ENCODE measurements at places on chromosomes 7 and 10.

- no peak for DNase-seq
These were observed 75.3 kb downstream of the EPC1 start for GRCh38 chr10:32271617-32272016.

DNA sequence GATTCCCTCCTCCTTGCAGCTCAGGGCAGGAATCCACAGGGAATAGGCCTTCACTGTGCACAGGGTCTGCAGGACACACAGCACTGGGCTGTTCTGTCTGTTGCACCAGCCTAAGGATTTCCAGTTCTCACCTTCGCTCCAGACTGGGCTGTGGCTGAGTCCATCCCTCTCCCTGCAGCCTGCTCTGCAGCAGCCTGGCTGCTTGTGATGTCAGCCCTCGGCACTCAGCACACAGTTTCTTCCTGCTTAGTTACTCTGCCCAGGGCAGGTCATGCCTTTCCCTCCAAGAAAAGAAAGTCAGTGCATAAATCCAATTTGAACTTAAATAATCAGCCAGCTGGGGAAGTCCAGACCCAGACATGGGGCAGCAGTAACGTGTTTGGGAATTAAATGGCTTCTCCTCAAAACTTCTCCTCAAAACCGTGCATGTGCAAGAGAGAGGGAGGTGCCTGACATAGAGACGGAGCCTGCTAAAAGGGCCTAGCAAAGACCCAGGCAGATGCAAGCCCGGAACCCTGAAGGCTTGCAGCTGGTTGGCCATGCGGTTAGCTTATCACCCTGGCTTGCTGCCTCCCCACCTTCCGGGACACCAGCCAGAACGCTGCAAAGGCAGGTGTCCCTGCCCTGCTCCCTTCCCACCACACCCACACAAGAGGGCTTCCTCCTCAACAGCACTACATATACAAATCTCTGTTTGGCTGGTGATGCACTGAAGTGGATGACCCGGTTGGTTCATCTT lies 10.9 kb upstream of the GDF2 start:
- DNase-seq = peak; percentile 62

- no peak for DNase-seq
These were observed 43.1 kb upstream of the EMX2 start for GRCh38 chr10:117499248-117500105.

DNA sequence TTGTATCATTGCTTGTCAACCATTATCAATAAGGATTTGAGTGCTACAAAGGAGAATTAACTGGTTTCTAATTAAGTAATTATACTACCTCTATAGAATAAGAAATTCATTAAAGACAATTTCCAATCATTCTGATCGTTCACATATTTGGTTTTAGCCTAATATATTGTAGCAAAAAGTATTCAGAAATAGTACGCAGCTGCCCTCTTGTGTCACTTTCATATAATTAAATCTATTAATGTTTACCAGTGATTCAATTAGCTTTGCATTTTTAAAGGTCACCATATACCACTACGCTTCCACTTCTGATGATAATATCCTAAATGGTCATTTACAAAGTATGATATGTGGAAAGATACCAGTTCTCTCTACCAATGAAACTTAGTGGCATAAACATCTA lies 128.3 kb downstream of the NEBL start:
- no peak for DNase-seq

DNA sequence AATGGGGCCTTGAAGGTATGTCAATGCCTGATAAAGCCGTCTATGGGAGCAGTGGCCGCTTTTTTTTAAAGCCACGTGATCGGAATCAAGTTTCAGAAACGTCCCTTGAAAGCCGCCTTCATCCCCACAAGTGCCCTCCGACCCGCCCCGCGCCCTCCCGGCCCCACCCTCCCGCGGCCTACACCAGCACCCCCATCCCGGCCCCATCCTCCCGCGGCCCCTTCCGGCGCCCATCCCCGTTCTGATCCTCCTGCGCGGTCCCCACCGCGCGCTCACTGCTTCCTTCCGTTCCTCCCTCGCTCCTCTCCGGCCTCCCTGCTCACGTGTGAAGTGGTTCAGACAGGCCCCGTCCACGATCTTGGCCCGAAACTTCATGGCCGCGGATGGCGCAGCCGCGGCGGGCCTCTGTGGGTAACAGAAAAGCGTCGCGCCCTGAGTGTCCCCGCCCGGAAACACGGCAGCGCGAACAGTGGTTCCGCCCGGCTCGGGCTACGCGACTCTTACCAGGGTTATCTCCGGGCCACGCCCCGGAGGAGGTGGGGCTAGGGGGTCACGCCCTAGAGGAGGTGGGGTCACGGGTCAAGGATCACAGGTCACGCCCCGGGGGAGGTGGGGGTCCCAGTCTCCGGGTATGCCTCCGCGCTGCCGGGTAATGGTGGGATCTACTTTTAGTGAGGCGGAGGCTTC lies at the start of gene HUS1:
Gene HUS1, minus strand, starts transcription at position 471 of the 687 bp plus-strand sequence. Its CDS starts 96 bp downstream, at position 375.
- peak; percentile 97 for DNase-seq

- no peak for DNase-seq
These were observed 33.5 kb upstream of the CADPS2 start for GRCh38 chr7:122919643-122920181.

DNA sequence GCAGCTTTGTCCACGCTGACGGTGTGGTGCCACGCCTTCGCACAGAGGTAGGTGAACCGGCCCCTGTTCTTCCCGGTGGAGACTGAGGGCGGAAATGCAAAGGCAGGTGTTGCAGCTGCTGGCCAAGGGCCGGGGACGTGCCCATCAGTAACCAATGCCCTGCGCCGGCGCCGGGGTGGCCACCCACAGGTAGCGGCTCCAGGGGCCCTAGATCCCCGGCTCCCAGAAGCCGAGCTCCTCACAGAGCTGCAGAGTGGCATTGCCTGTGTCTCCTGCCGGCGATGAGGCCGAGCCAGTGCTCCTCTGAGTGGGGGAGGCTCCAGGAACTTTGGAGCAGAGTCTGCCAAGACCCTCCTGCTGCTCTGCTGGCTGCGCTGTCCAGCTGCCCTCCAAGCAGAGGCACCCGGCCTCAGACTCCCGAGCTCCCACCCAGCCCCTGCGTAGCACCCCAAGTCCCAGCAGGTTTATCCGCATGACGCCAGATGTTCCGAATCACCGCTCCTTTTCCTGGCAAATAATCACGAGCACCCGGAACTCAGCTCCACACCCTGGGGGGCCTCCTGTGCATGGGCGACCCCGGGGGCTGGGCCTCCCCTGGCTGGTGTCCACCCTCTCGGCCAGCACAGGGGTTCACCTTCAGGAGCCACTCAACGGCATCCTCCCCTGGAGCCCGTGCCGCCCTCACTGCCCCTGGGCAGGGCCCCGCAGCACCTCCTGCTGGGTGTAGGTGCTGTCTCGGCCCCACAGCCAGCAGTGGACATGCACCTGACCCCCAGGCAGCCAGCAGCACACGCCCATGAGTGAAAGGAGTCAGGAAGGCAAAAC lies 22.1 kb downstream of the CFAP46 start:
- no peak for DNase-seq

GRCh38 chr7:43750016-43750887 lies 8.2 kb upstream of the BLVRA start:
- DNase-seq = no peak

GRCh38 chr10:116715839-116716377 lies 26.5 kb downstream of the HSPA12A start:
- DNase-seq = no peak

GRCh38 chr7:36683695-36684357 lies 40.5 kb downstream of the AOAH start:
- DNase-seq = no peak

DNA sequence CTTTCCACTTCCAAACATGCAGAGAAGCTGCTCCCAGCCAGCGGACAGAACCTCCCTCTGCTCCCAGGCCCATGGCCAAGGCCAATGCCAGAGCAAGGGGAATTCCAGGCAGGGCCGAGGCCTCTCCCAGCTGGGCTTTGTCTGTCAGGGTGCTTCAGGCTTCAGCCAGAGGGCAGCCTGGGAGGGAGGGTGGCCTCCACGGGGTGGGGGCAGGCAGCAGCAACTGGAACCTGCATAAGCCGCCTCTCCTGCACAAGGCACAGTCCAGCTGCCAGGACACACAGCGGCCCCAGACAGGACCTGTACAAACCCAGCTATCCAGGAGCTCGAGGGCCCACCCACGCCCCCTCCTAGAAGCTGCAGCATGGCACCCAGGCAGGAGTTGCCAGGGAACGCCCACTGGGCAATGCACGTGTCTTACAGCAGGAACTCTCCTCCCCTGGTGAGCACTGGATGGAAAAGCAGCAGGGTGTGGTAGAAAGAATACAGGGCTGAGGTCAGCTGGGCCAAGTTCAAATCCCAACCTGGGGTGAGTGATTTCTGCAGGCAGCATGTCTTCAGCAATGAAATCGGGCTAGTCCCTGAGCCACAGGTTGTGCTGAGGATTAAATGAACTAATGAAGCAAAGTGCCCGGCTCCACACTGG lies 7.6 kb downstream of the FAM53B start:
- DNase-seq = no peak

DNA sequence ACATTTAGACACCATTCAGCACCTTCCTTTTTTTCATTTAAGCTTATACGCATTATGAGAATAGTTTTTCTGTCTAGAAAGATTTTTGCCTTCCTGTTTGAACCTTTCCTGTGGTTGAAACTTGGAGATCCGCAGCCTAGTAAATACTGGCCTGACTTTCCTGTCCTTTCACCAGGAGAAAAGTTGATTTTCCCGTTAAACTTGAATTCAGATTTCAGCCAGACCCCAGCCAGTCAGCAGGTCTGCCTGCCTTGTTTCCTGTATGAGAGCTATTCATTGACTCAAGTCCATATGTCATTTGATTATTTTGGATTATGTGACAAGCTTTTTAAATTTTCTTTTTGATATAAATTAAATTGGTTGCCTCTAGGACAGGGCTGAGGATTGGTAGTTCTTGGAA lies 71.5 kb downstream of the EVX1 start:
- DNase-seq = no peak

- DNase-seq = no peak
These were observed 58.0 kb downstream of the CALML3 start for GRCh38 chr10:5582736-5583135.
